ENCODE measurements at places on chromosomes 5 and 9.

- no peak for DNase-seq
These were observed 25.4 kb downstream of the DMRT3 start for GRCh38 chr9:1001838-1002237.

GRCh38 chr9:18531136-18532065 is 57.4 kb downstream of the ADAMTSL1 start:
- no peak for DNase-seq

DNA sequence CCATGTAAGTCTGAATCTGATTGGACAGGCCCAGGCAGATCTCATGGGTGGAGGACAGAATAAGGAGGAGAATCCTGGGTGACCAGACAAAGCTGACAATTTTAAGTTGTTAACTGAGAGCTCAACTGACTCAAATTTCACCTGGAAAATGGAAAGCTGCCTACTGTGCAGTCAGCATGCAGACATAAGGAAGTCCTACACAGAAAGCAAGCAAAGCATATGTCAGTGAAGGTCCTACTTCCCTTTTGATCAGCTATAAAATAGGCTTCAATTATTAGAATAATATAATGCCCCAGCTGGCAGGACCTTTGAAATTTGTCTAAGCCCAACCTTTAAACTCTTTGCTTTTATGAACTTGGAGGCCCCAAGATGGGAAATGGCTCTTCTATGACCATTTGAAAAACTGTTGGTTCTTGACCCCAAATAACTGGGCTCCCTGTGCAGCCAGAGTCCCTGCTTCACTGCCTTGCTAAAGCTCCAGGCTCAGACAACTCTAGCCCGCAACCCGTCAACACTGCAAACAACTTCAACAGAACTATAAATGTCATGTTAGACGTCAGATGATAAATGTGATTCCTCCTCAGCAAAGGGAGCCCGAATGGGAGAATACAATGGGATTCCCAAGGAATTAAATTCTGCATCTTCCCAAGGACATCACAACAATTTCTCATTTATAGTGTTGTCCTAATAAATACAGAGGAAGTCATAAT is 118.9 kb upstream of the ADRA1B start:
- DNase-seq: no peak

DNA sequence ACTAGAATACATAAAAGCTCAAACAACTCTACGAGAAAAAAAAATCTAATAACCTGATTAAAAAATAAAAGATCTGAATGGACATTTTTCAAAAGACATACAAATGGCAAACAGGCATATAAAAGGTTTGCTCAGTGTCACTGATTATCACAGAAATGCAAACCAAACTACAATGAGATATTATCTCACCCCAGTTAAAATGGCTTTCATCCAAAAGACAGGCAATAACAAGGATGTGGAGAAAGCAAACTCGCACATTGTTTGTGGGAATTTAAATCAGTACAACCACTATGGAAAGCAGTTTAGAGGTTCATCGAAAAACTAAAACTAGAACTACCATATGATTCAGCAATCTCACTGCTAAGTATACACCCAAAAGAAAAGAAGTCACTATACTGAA is 20.8 kb downstream of the UGT3A2 start:
- DNase-seq: no peak

DNA sequence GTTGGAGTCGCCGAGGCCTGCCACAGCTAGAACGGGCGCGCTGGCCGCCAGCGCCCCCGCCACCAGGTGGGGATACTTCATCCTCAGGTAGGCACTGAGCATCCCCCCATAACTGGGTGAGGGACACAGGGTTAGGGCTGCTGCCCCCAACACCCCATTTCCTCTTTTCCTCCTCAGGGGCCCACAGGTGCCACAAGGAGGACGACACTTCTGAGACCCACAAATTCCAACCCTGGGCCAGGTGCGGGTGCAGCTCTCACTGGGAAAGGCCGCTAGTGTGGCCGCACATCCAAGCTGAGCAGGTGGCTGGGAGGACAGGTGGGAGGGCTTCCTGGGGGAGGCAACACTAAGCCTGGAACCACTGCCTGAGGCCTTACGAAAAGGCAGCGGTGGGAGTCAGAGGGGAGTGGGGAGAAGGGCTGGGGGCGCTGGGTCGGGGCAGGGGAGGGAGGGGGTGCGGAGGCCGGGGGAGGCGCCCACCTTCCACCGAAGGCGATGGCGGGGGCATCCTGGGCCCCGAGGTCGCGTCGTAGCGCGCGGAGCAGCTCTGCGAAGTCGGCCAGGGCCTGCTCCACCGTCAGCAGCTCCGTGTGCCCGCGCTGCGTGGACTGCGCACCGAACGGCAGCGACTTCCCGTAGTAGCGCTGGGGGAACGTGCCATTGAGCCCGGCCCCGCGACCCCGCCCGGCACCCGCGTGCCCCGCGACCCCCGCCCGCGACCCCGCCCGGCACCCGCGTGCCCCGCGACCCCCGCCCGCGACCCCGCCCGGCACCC is 961 bp downstream of the DPP7 start:
- DNase-seq: no peak

DNA sequence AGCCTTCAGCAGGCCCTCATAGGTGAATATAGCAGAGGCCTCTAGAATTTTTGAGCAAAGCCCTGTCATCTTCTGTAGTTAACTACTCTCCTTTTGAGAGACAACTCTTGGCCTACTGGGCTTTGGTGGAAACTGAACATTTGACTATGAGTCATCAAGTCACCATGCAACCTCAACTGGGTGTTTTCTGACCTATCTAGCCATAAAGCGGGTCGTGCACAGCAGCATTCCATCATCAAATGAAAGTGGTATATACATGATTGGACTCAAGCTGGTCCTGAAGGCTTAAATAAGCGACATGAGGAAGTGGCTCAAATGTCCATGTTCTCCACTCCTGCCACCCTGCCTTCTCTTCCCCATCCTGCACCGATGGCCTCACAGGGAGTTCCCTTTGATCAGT is 1115.5 kb downstream of the TAF11L14 start:
- DNase-seq: no peak

- no peak for DNase-seq
These were observed 238.4 kb downstream of the TRPM3 start for GRCh38 chr9:70883056-70883455.

- DNase-seq: no peak
These were observed 17.1 kb downstream of the RFX3 start for GRCh38 chr9:3508521-3509291.

- no peak for DNase-seq
These were observed 38.2 kb upstream of the GRAMD2B start for GRCh38 chr5:126384985-126385384.

- DNase-seq: peak; percentile 10
These were observed 253.1 kb upstream of the PANK3 start for GRCh38 chr5:168832308-168832707.

DNA sequence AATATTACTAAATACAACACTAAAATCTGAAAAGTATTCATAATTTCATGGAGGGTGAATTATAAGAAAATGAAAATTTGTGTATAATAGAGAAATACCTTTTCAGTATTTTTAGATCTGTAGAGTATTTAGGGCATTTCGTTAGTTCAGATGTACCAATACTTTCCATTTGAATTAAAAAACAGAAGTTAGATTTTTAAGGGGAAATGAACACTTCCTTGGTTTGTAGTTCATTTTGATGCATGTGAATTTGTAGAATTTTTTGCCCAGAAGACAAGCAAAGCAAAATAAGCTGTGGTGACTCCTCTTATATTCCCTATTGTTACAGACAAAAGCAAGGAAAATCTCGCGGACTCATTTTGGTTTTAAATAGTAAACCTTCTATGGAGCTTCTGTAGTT is 209.0 kb upstream of the RPS23 start:
- DNase-seq: no peak

DNA sequence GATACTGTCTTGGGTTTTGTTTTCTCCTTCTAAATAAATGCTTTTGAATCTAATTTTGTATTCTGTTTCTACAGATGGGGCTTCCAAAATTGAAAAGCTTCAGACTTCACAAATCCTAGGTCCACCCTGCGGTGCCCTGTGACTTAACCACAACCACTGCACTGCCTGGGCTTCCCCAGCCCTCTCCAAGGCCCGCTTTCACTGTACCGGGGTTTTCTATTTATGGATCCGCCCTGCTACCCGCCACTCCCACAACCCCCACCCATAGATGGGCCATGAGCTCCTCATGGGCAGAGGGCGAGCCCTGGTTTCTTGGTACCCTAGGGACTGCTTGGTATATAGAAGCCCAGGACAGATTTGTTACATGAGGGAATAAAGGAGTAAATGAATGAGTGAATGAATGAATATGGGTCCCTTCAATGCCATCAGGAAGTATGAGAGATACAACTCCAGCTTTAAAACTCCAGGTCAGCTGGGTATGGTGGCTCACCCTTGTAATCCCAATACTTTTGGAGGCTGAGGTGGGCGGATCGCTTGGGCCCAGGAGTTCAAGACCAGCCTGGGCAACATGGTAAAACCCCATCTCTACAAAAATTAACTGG is 39.8 kb upstream of the NEK6 start:
- no peak for DNase-seq

GRCh38 chr9:113622600-113623400 is 159.3 kb downstream of the RGS3 start:
- no peak for DNase-seq

DNA sequence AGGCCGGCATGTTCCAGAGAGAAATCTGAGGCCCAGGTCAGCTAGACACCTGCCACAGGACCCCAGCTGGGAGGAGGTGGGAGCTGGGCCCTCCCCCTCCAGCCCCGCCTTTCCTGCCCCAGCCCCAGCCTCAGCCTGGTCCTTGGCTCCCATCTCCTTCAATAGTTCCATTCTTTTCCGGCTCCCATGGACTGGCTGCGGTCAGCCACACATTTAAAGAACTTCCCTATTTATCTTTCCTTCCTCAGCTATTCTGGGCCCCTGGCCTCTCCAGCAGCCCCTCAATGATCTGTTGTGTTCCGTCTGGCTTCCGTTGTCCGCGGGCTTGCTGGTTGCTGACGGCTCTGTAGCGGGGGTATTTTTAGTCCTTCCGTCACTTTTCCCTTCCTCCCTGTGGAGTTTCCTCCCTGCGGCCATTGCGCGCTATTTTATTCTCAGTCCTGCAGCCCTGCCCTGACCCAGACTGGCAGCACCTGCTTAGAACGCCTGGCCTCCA is 73.8 kb downstream of the AMBP start:
- peak; percentile 85 for DNase-seq

GRCh38 chr9:88852794-88853193 is 138.5 kb upstream of the S1PR3 start:
- DNase-seq: no peak

- DNase-seq: no peak
These were observed 62.5 kb upstream of the CXCL14 start for GRCh38 chr5:135641319-135641718.

DNA sequence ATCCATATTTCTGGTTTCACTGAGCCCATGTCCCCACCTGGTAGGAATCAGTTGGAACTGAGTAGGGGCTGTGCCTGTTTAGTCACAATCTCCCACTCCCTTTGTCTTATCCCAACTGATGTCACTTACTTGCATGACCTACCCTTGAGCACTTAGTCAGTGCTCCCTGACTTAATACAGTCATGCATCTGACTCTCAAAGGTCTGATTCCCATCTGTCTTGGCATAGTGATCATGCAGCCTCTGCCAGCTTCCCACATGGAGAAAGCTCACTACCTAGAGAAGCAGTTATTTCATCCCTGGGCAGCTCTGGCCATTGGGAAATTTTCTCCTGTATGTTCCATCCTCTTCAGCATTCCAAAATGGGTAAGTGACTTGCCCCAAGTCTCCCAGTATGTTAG is 24.8 kb downstream of the ABLIM3 start:
- DNase-seq: no peak

DNA sequence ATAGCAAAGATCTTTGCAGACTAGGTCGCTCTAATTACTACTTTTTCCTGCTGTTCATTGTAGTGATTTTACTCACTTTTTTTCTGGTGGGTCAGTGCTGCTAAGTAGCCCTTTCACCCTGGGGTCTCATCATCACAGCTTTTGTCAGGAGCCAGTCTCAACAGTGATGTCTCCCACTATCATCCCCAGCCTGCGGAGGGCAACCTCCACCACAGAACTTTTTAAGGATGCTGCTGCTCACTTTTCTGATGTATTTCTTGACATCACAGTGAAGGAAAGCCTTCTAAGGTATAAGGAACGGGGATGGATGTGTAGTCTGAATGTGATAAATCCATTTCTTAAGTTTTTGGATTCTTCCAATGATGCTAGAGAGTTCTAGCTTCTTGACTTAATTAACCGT is 242.5 kb upstream of the RIOK2 start:
- DNase-seq: no peak

DNA sequence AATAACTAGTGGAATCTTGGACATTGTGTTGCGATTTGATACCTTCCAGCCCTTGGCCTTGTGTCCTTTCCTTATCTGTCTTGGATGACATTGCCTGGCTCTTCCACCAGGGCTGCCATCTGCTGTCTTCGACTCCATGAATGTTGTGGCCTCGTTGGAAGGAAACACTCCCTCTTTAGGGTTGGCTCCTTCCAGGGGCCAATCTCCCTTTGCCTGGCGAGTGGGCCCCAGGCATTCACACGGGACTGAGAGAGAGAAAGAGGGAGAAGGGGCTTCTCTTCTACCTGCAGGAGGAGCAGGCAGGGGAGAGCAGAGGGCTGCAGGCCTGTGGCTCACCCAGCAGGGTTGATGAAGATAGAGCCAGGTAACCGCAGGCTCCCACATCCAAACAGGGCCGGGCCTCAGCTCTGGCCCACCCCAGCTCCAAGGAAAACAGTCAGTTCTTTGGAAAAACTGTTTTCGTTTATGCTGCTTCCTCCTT is 31.3 kb downstream of the FGF1 start:
- DNase-seq: peak; percentile 73

- no peak for DNase-seq
These were observed 22.4 kb upstream of the CORO2A start for GRCh38 chr9:98214811-98215210.

DNA sequence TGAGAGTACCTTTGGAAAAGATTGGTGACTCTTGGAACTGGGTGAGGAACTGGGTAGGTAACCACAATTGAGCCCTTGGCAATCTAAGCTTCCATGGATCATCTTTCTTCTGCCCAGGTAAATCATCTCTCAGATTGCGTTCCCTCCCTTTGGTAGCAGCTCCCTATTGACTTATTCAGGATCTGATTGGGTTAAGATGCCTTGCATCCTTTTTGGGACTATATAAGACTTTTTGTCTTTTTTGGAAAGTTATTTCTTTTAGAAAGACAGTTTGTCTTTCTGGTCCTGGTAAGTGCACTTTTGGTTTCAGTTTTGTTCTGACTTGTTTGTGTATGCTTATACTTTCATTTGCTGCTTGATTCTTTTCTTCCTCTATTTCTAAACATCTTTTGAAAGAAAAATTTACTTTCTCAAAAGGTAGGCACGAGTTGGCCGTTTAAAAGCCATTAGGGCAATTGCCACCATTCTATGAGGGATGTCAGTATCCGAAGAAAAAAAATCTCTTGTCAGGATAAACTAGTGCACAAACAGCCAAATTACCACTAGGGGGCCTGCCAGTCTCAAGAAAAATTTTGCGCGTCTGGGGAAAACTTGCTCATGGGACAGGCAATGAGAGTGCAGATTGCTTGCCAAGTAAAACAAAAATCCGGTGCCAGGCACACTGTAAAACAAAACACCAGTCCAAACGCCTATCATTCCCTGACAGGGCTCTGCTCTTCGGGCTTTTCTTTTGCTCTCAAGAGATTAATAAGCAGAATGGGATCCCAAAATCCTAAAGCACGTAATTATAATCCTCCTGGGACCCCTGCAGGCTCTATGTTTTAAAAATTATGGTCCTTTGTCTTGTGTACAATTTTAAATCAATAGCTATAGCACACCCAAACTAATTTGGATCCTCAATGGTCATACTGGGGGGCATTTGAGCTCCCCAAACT is 12.8 kb downstream of the OR1J1 start:
- peak; percentile 77 for DNase-seq

Measured in cardiac septum (tissue), 1 donor.